ENCODE measurements at places on chromosomes 7 and 10.
A peak's percentile ranks its signal among the peaks of the same experiment; 100 is the strongest.

- DNase-seq: no peak
These were observed 228.7 kb upstream of the CCDC6 start for GRCh38 chr10:60135020-60135419.

- no peak for DNase-seq
These were observed 270.7 kb downstream of the ZNF33B start for GRCh38 chr10:42367532-42368230.

GRCh38 chr10:110919349-110919931, at the start of gene SHOC2:
TSS of gene SHOC2 (plus strand) at chr10:110919604. CDS start at chr10:110964359, 44,755 bp downstream.
- peak; percentile 96 for DNase-seq

DNA sequence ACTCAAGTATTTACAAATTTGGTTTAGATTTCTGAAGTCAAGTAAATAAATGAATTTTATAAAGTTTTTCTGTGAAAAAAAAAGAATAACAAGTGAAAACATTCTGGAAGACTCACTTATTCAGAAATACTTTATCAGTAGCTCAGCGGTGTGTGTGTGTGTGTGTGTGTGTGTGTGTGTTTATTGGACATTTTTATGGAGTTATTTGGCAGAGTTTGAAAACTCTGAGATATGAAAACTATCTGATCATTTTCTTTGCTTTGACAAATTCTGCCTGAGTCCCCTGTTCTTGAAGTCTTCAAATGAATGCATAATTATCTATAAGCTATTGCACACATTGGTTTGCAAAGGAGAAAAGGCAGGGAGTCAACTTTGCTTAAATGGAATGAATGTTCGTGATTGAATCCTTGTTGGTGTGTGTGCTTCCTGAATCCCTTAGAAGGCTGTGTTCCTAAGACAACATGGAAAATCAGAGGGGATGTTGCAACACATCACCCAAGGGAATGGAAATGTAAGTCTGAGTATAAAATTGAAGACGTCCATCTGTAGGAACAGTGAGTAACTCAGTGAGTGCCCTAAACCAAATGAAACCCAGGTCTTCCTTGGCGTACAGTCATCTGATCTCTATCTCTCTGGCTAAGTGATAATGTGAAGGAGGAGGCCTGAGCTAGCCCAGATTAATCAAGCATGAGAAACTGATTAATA, 160.9 kb downstream of the REEP3 start:
- DNase-seq: no peak

DNA sequence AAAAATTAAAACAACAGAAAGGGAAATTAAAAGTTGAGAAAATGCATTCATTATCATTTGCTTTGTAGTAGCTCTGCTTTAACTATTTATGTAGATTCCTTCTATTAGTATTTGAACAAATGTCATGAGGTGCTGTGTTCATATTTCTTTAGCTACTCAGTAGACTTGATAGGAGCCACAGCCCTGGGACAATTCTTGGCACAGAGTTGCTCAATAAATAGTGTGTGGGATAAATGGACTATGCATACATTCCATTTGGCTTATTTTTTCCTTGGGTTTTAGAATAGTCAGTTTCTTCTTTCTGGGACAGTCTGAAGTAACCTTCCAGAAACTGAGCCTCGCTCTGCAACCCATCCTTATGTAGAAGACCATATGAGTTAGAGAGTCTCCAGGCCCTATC, 13.4 kb downstream of the RPP30 start:
- no peak for DNase-seq

DNA sequence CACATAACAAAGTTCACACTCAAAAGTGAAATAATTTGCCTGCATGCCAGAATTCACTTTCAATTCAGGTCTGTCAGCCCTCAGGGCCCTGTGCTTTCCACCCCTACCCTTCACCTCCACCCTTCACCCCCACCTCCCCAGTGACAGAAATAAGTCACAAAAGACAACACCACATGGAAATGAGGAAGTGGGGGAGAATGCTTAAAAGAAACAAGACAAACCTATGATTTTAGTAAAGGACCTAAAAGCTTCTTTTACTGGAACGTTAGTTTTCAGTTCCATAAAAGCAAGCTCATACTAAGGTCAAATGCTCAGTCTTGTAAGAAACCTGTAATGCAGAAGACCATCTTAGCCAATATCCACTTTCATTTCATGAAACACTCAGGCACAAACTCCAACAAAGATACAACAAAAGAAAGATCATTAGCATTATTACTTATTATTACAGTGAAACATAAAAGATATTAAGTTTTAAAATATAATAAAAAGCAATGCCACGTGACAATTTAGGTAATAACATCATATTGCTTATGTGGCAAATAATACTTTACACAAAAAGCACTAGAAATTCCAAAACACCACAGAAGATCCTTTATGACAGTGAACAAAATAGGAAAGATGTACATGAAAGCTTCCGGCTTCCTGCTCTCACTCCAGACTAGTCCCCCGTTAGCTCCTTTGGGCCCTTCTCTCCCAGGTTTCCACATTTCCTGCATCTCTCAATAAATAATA, 112.1 kb downstream of the LMBR1 start:
- no peak for DNase-seq

- no peak for DNase-seq
These were observed 12.7 kb upstream of the FOXL3 start for GRCh38 chr7:277228-277627.

GRCh38 chr7:66679633-66680244, 51.1 kb downstream of the KCTD7 start:
- no peak for DNase-seq

DNA sequence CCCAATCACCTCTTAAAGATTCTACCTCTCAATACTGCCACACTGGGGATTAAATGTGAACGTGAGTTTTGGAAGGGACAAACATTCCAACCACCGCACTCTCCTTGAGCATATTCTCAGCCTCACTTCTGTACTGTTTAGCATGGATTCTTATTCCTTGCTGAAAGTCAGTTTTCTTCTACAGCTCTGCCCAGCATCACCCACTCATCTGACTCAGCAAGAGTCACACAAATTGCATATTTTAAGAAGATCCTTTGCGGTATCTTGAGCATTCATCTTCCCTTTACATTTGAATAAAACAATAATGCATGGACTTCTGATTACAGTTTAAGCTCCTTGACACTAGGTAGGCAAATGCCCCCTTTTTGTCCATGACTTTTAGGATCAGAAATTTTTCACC, 251.6 kb upstream of the MKLN1 start:
- no peak for DNase-seq

- DNase-seq: peak; percentile 2
These were observed 174.9 kb upstream of the NRP1 start for GRCh38 chr10:33509231-33509831.

GRCh38 chr10:88670497-88670896, 6.3 kb downstream of the LIPF start:
- DNase-seq: no peak

- DNase-seq: no peak
These were observed 88.8 kb upstream of the RET start for GRCh38 chr10:42988069-42988468.

DNA sequence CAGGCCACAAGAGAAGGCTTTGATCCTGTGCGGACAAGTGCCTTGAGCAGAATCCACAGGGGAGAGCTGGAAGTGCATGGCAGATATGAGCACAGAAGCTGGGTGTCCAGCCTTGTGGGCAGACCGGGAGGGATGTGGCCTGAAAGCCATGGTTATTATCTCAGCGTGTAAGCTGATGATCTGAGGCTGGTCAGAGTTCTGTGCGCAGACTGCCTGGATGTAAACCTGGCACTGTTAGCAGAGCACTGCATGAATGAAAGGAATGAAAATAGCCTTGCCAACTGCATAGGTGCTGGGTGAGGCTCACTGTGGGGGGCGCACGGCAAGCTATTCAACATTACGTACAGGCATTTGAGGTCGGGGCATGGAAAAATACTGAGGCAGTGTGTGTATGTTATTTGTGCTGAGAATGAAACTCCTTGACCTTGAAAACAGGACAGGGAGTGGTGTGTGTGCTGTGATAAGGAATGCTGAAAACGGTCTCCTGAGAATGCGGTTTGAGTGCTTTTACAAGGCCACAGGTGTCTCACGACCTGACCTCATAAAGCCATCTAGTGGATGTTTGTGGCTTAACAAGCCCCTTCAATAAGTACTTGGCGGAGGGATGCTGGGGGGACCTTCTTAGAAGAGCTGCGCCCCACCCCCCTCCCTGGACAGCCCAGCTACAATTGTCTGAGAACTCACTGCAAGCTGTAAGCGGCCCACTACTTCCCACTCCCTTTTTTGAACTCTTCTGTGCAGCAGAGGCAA, 18.7 kb downstream of the AKR1C1 start:
- no peak for DNase-seq

DNA sequence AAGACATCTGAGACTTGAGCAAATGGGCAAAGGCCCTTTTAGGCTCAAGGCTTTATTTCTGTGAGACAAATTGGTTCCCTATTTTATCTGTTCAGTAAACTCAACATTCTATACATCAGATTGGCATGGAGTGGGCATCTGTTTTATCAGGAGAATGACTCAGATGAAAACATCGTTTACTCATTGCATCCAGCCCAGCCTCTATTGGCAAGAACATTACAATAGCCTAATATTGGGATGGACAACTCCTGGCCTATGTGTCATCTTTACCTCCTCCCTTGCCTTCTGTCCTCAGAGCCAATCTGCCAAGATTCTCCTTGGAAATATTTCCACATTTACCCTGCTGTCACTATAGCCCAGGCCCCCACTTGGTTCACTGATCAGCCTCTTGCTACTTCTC, 5.5 kb upstream of the BLNK start:
- DNase-seq: no peak

- DNase-seq: no peak
These were observed 100.7 kb downstream of the NKX6-2 start for GRCh38 chr10:132685101-132685891.

GRCh38 chr10:128629111-128630096, 503.2 kb upstream of the MKI67 start:
- no peak for DNase-seq

DNA sequence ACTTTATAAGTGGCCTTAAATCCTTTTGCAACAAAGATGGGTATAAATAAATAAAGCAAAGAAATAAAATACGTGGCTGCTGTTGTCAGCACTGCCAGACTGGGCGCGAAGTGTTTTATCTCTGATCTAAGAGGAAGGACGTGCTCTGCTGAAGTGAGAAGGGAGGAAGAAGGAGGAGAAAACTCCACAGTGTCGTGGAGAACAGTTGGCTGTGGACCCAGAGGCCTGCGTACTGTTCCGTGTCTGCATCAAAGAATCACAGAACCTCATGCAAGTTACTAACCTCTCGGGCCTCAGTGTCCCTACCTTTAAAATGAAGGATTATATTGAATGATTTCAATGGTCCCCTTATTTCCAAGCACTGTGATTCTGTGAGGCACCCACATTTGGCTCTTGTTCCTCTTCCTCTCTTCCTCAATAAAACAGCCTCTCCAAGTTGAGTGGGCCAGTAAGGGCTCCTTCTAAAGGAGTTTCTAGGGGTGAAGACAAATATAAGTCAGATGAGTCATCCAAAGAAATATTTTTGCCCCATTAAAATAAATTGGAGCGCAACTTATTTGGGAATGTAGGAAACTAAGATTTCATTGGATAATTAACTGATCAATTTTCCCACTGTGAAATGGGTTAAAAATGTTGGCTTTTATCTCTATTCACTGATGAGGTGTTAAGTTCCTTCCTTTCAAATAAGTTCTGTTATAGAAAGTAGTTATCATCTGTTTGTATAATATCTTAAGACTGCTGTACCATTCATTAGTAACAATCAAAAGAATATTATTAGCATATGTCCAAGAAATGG, 126.9 kb upstream of the EFCAB10 start:
- DNase-seq: no peak

- DNase-seq: no peak
These were observed 14.2 kb downstream of the INSYN2A start for GRCh38 chr10:127182161-127182560.

DNA sequence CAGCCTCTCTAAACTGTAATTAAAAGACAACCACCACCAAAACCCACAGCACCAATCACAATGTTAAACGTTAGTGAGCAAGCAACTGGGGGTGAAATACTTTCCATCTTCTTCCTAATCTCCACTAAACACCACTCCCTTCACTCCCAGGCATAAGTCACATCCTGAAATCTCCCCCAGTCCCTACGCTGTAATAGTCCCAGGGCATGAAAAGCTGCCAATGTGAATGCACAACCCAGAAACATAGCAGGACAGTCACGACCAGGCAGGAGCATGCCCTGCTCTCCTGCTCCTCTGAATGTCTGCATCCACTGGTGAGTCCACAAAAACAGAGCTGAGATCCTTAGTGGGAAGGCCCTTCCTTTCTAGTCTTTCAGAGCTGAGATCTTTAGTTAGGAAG, 288.9 kb downstream of the PARD3 start:
- no peak for DNase-seq

GRCh38 chr10:70370766-70371165, 11.7 kb downstream of the LRRC20 start:
- no peak for DNase-seq

GRCh38 chr7:2029211-2029905, 203.4 kb downstream of the MAD1L1 start:
- no peak for DNase-seq

DNA sequence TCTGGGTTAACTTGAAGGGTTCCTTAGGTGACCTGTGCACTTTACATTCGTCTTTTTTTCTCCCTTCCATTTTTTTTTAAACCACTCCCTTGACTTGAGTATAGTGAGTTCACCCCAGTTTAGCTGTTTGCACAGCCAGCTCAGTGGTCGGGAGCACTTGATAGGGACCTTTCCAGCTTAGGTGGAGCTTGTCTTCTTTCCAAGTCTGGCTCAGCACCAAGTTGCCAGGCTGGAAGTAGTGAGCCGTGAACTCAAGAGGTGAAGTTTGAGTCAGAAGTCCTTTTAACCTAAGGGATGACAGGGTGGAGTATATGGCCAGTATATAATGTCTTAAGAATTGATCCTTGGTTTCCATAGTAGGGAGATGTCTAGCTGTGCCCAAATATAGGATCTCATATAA, 7.2 kb downstream of the DNAH11 start:
- no peak for DNase-seq

GRCh38 chr7:76051840-76052239, 3.9 kb downstream of the MDH2 start:
- DNase-seq: no peak

DNA sequence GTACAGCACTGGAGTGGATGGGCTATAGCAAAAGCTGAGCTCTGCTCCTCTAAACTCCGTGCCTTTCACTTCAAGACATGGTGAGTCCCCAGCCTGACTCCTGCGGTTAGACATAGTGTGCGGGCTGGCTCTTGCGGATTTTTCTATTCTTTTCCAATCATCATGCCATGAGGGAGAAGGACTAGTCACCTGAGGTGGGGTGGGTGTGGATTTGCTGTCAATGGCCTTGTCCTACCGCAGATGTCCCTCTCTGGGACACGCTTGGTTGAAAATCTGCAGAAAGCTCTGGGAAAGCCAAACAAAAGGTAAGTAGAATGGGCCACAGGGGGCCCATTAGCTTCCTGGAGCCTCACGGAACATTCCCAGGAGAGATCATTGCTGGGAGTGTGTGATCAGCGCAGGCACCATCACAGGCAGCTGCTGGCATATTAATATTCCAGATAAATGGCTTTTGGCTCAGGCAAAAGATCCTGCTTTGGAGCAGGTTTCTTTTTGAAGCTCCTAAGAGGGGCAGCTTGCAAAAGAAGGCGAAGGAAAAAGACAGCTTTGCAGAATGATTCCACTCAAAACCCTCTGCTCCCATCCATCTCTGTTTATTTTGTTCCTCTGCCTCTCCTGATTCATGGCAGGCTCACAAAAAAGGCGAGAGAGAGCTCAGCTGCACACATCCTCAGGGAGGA, 509.0 kb upstream of the ZMIZ1 start:
- no peak for DNase-seq

- no peak for DNase-seq
These were observed 8.7 kb upstream of the PAPSS2 start for GRCh38 chr10:87650838-87651589.

- no peak for DNase-seq
These were observed 291.9 kb downstream of the SH2D4B start for GRCh38 chr10:80829562-80829961.

- DNase-seq: no peak
These were observed 173.8 kb downstream of the TMEM26 start for GRCh38 chr10:61279400-61279799.

All from activated CD4-positive, alpha-beta T cell treated with anti-CD3 and anti-CD28 coated beads for 24 hours (primary cell).